Bronchial epithelial cell (primary cell): ENCODE measurements at places on chromosomes 4 and X.
A peak's percentile ranks its signal among the peaks of the same experiment; 100 is the strongest.

- DNase-seq: no peak
Observed at GRCh38 chr4:955931-956381, 17.4 kb downstream of the DGKQ start.

DNA sequence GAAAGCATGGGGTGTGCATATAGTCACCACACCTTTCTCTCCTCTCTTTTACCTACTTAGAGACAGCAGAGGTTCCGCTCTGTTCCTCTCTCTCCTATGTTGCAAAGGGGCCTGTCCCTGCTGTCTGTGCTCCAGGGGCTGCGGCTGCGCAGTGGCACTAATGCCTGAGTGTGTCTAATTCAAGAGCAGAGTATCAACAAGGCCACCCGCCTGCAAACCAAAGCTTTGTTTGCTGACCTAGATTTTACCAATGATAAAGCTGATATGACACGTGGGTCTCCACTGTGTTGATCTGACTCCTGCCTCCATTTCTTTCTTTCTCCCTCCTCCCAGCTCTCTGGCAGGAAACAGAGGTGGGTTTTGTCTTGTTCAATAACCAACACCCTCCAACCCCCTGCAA lies 74.9 kb downstream of the NSG1 start:
- DNase-seq: no peak

DNA sequence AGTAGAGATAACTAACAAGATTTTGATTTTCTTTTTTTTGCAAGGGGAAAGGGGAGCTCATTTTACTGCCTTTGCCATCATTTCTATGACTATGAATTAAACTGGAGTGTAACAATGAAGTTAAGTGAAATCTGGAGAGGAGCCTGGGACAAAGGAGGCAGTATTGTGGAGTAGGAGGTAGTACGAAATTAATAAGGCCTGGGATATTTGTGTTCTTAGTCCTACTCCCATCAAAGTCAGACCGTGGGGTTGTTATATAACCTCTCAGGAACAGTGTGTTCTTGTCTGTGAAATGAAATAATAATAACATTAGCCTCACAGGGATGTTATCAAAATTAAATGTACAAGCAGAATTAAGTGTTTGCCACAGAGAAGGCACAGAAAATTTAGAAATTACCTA lies 204.3 kb upstream of the EMCN start:
- DNase-seq: no peak

- peak; percentile 30 for DNase-seq
Observed at GRCh38 chr4:38612646-38613414, 51.2 kb upstream of the KLF3 start.

- peak; percentile 5 for DNase-seq
Observed at GRCh38 chrX:27915617-27916016, 65.6 kb downstream of the DCAF8L1 start.

DNA sequence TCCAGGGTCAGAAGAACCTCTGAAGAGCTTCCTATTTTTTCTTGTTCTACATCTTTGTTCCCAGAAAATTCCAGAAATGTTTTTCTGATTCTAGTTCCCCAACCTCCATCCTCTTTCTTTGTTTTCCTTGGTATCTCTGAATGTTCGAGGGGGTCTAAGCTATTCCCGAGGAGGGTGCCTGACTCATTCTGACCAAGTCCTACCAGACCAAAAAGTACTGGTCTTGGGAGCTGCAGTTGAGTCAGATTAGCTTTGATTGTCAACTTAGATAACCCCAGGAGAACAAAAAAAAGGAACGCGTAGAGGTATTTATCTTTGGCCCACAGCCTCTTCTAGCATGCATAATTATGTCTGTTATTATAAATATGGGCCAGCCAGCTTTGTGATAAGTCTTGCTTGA lies 12.1 kb upstream of the TENM3 start:
- DNase-seq: no peak

GRCh38 chr4:138052806-138053632 lies 189.1 kb downstream of the SLC7A11 start:
- DNase-seq: no peak

- no peak for DNase-seq
Observed at GRCh38 chr4:4980621-4981230, 38.5 kb downstream of the CYTL1 start.

GRCh38 chr4:3217771-3218170 lies 31.2 kb upstream of the MSANTD1 start:
- DNase-seq: no peak

- no peak for DNase-seq
Observed at GRCh38 chr4:7442574-7443162, 7.9 kb upstream of the PSAPL1 start.

- no peak for DNase-seq
Observed at GRCh38 chrX:149688552-149688951, 23.3 kb upstream of the MAGEA11 start.
